ENCODE measurements at places on chromosomes 5 and 9.

GRCh38 chr9:129289131-129289731 is 111.2 kb upstream of the IER5L start:
- DNase-seq, result peak; percentile 41

DNA sequence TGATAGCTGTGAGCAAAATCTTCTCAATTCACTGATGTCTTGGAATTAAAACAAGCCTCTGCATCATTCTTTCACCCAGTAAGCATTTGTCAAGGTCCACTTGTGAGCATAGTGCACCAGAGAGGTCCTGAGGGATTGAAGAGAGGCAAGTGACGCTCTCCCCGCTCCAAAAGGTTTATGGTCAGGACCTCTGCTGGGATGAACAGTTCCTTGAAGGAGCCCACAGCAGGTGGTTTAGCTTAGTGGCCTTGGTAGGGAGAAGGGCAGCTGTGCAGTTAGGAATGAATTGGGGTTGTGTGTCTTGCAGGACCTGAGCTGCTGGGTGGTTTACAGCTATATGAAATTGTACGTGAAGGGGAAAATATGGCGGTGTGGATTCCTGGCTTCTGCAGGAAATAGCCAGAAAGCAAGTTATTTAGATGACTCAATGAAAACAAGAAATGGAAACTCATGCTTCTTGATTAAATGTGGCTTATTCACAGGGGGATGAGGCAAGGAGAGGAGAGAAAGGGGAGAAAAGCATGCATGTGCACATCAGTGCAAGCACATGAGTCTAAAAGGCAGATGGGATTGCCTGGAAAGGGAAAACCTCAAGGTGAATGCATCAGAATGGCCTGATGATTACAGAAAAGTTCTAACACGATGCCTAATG is 42.0 kb downstream of the SUB1 start:
- DNase-seq, result no peak

DNA sequence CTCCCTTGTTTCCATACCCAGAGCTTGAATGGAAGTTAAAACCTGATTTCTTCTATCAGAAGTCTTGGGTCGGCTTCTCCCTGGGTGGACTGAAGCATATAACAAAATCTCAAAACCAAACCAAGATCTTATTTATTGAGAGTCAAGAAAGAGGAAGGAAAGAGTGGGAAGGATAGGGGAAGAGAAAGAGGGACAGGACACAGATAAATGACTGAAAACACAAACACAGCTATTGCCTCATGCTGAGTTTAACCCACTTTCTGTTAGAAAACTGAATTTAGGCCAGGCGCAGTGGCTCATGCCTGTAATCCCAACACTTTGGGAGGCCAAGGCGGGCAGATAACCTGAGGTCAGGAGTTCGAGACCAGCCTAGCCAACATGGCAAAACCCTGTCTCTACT is 92.9 kb downstream of the PALM2AKAP2 start:
- no peak for DNase-seq

- DNase-seq, result no peak
Observed at GRCh38 chr5:153445875-153446579, 44.4 kb upstream of the GRIA1 start.

DNA sequence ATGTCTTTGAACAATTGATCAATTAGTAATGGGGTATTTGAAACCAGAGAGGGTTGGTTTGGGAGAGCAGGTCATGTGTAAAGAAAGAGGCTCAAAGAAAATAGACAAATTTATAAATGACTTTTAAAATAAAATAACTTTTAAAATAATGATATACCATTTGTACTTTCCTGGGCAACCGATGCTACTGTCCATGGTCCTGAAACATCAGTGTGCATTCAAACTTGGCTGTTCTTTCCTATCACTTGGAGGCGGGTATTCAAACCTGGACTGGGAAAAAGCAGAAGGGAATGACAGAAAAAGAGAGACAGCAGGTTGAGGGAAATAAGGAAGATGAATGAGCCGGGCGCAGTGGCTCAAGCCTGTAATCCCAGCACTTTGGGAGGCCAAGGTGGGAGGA is 1446.4 kb upstream of the WWC1 start:
- DNase-seq, result no peak

DNA sequence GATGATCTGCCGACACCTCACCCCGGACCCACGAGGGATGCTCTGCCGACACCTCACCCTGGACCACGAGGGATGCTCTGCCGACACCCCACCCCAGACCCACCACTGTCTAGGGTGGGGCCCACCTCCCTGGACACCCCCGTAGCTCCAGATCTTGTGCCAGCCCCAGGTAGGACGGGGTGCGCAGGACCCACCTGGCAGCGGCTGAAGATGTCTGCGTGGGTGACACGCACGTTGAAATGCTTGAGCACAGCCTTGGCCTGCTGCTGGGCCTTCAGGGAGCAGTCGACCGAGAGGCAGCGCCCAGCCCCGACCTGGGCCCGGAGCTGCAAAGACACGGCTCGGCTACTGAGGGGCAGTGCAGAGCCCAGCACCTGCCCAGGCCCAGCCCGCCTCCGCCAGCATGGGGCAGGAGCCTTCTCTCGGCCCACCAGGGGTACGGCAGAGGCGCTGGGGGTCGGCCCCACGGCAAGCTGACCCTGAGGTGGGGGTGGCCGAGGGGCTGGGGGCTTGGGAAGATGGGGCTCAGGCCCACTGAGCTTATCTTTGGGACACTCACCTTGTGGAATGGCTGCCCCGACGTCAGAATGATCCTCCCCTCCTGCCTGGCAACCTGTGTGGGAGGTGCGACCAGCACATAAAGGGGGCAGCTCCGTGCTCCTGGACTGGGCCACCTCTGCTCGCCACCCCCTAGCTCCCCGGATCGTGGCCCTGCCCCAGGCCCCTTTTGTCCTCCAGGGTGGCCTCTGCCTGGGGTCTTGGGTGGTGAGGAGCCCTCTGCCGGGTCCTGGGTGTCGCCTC is 21.7 kb upstream of the NRARP start:
- DNase-seq, result no peak

All from coronary artery (tissue), 2 donors.